ENCODE measurements at places on chromosomes 13 and 19. TPM values are rescaled to one million over a fixed set of nuclear protein-coding genes. Genes with fewer than 3 reads are reported as not detected.

PPP1R37 gene
- total RNA-seq: 31.0 TPM

PPFIA3 gene
- 6.5 TPM for total RNA-seq

DCT gene
- not detected for total RNA-seq

LILRB5 gene
- total RNA-seq: not detected

S1PR5 gene
- 2.7 TPM for total RNA-seq

IL4I1 gene
- total RNA-seq: 1.2 TPM

DHX34 gene
- total RNA-seq: 32.4 TPM

SLC1A6 gene
- total RNA-seq: not detected

CGB5 gene
- total RNA-seq: 1.0 TPM

SLITRK5 gene
- 0.45 TPM for total RNA-seq

KLK14 gene
- total RNA-seq: 0.50 TPM

SH2D3A gene
- 13.3 TPM for total RNA-seq

ZSCAN18 gene
- total RNA-seq: 2.1 TPM

GDF15 gene
- 62.6 TPM for total RNA-seq

OR4F17 gene
- total RNA-seq: not detected

OLFM2 gene
- 12.6 TPM for total RNA-seq

ZNF497 gene
- total RNA-seq: 1.5 TPM

Measured in A549 treated with DMSO at 1 μM for 4 hours (cell line).